Suppressor macrophage treated with lipopolysaccharide for 4 hours (primary cell): ENCODE measurements at places on chromosomes 16 and 17.

GRCh38 chr16:3734758-3735221, 17.5 kb upstream of the TRAP1 start:
- DNase-seq, result no peak

DNA sequence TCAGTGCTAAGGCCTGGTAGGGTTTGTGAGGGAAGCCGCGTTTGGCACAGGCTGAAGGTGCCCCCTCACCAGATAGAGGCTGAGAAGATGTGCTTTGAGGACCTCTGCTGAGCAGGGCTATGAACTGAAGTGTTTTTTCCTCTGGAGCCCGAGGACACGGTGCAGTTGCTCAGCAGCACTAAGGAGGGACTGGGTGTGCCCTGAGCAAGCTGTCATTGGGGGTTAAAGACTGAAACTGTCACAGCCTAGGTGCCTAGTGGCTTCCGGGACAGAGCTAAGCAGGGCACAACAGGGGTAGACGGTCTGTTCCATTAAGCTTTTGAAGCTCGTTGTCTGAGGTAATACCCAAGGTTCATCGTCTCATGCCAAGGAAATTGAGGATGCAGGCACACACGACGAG, 24.8 kb upstream of the ASGR2 start:
- DNase-seq, result no peak

DNA sequence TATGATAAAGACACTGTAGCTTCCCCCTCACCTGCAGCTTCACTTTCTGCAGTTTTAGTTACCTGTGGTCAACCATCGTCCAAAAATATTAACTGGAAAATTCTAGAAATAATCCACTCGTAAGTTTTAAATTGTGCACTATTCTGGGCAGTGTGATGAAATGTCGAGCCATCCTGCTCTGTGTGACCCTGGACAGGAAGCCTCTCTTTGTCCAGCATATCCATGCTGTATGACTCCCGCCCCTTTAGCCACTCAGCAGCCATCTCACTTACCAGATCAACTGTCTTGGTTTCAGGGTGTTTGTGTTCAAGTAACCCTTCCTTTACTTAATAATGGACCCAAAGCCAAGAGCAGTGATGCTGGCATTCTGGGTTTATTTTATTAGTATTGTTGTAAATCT, 56.1 kb downstream of the SIAH1 start:
- DNase-seq, result no peak

GRCh38 chr16:54437401-54437800, 150.8 kb upstream of the IRX3 start:
- no peak for DNase-seq

DNA sequence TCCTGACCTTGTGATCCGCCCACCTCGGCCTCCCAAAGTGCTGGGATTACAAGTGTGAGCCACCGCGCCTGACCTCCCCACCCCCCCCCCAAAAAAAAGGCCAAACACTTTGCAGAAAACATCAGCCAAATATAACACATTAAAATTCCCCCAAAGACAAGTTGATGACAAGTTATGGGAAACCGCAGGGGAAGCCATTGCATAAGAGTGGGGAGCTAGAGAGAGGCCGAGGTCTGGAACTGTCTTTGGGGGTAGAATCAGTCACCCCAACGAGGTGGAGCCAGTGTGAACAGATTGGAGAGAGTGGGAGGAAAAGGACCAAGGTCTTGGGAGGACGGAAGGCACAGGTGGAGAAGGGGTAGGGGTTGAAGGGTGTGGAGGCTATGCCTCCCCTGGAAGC, 2.8 kb downstream of the DRC3 start:
- peak; percentile 65 for DNase-seq

DNA sequence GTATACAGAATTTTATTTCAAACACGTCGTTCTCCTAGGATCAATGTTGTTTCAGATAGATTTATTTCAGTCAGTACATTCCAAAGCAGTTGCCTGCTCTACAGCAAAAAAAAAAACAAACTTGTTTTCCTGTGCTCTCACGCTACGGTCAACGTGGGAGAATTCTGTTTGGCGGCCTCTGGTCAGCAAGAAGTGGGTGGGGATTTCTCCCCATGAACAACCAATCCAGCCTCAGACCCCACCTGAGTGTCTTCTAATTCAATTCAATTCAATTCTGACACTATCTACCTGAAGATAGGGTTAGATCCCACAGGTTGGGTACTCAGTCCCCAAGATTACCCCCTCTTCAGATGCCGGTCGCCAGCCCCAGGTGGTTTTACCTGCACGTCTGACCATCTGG, 22.1 kb downstream of the C17orf58 start:
- no peak for DNase-seq

GRCh38 chr16:81142864-81143263, 46.7 kb upstream of the GCSH start:
- DNase-seq, result no peak

- no peak for DNase-seq
Observed at GRCh38 chr17:65530523-65531255, 30.8 kb downstream of the AXIN2 start.

DNA sequence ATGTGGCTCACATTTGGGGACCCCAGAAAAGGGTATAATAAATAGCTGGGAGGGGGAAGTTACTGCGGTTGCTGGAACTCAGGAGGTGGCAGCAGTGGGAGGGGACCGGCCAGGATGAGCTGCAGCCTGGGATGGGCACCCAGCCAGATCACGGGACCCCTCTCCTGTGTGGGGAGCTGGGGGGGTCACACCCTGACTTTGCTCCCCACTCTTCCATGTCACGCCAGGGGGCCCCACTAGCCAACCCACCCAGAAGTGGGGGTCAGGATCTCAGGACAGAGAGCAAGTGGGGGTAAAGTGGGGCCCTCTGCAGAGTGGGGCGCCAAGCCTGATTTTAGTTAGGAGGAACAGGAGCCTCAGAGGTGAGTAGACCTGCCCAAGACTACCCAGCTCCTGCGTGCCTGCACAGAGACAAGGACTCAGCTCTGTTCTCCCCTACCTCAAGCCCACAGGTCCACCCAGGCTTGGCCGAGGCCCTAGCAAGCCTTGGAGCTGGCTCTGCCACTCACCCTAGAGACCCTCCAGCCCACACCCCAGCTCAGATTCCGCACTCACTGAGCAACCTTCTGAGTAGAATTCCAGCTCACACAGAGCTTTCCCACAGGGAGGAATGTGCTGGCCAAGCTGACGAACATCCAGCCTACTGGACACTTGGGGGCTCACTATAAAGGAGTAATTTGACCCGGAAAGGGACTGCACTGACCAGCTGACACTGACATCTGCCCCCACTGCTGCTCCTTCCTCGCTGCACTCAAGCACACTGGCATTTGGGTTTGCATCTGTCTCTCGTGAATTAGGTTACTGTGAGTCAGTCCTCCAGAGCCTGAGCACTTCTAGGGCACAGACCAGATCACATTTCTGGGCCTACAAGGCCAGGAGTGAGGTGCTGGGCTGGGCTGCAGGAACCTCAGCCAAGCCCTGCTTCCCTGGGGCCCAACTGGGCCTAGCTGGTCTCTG, 310.1 kb downstream of the C16orf95 start:
- no peak for DNase-seq

- no peak for DNase-seq
Observed at GRCh38 chr17:46911311-46911710, 11.6 kb upstream of the GOSR2 start.
